ENCODE measurements at places on chromosomes 1 and 21.

DNA sequence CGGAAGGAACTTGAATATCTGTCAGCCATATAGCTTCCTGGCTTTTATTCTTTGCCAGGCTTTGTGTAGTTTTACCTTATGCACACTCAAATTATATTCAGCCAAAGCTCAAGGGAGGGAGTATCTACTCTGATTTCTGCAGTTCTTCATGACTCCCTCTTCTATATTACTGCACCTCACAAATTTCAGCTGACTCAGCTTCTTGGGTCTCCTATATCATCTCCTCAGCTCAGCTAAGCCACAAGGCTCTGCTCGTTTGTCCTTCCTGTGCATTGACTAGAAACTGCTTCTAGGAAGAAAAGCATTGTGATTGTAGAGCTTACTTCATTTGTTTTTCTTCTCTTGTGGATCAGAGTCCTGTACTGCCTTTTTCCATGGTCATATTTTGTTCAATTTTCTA, 37.4 kb downstream of the BTBD8 start:
- DNase-seq = peak; percentile 10

GRCh38 chr1:164703960-164704411, 145.0 kb downstream of the PBX1 start:
- DNase-seq = no peak

GRCh38 chr1:8477166-8477982, 159.5 kb downstream of the SLC45A1 start:
- DNase-seq = no peak

- no peak for DNase-seq
These were observed 14.9 kb downstream of the ETS2 start for GRCh38 chr21:38820471-38821239.

DNA sequence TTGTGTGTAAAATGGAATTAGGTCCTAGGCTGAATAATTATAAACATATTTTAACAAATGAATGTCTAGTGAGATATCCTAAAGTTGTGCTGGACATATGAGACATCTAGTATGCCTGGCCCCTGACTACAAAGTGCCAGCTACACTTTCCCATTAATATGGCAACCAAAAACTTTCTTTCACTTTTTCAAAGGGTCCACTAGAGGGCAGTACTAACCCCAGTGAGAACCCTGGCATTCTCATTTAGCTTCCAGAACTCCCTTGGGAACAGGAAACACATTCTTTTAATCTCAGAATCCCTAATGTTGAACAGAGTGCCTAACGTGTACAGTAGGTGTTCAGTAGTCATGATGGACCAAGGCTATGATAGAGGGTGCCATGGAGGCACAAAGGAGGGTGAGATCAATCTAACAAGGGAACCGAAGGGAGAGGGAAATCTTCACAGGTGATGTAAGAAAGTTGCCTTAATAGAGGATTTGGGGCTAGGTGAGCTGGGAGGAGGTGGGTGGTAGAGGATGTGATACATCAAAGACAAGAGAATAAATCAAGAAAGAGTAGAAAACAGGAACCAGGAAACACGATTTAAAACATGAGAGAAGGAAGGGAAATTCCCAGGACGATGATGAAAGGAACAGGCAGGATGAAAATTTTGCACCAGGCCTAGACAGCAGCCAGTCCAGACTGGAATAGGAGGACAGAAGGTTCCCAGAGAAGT, 41.6 kb downstream of the NSL1 start:
- peak; percentile 91 for DNase-seq

DNA sequence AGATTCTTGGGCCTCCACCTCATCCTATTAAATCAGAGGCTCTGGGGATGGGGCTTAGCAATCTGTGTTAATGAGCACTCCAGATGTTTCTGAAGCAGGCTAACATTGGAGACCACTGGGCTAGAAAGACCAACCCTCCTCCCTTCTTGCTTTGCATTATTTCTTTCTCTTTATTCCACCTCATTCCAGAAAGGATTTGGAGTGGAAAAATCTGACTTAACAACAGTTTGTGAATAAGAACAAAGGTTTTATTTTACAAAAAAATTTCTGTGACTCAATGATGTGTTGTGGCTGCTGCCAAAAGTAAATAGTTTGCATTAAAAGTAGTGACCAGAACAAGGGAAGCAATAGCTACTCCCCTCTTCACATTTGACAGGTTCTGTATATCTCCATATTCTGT, 79.4 kb downstream of the TGFB2 start:
- no peak for DNase-seq

- no peak for DNase-seq
These were observed 11.6 kb upstream of the CTBS start for GRCh38 chr1:84585803-84586202.

GRCh38 chr1:81512252-81513003, 288.3 kb upstream of the ADGRL2 start:
- DNase-seq = peak; percentile 82

GRCh38 chr21:25489673-25490072, 117.6 kb downstream of the MRPL39 start:
- no peak for DNase-seq

Data from lung (tissue), 17 donors.